ENCODE measurements at places on chromosomes 3 and 15.

DNA sequence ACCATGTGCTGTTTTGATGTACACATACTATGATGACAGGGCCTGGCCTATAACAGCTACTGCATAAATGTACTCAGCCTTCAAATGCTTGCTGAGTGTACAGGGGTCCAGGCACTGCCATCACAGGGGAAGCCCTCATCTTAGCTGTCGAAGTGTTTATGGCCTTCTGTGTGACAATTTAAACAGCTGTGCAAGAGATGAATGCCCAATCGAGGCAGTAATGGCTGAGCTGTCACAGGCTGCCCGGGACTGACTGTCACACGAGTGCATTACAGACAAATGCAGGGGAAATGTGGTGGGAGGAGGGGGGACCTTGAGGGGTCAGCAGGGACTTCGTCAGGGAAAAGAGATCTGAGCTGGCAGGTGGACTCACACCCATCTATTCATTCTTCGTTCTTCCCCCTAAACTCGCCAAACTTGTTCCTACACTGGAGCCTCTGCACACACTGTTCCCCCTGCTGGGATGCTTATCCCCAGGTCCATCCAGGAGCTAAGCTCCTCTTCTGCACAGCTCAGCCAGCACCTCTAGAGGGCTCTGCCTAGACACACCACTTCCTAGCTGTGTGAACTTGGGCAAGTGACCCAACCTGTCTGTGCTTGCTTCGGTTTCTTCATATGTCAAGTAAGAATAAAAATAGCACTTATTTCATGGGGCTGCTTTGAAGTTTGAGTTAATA is 156.2 kb upstream of the IQSEC1 start:
- no peak for DNase-seq

DNA sequence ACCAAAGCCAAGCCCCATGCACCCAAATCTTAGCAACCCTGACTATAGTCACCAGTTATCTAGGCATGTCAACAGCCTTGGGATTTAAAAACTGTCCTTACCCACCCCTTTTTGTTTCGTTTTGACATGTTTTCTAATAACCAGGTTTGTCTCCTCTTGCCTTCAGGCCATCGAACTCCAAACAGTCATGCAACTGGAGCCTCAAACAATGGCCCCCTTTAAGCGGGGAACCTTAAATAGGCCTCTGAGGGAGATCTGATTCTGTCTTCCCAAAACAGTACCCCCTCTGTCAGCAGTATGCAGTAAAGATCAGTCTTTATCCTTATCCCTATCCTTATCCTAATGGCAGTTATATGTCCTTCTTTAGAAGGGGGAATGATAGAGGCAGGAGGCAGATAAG is 105.7 kb downstream of the DPH6 start:
- no peak for DNase-seq

- DNase-seq = no peak
These were observed 106.0 kb downstream of the TNIK start for GRCh38 chr3:171354049-171354705.

DNA sequence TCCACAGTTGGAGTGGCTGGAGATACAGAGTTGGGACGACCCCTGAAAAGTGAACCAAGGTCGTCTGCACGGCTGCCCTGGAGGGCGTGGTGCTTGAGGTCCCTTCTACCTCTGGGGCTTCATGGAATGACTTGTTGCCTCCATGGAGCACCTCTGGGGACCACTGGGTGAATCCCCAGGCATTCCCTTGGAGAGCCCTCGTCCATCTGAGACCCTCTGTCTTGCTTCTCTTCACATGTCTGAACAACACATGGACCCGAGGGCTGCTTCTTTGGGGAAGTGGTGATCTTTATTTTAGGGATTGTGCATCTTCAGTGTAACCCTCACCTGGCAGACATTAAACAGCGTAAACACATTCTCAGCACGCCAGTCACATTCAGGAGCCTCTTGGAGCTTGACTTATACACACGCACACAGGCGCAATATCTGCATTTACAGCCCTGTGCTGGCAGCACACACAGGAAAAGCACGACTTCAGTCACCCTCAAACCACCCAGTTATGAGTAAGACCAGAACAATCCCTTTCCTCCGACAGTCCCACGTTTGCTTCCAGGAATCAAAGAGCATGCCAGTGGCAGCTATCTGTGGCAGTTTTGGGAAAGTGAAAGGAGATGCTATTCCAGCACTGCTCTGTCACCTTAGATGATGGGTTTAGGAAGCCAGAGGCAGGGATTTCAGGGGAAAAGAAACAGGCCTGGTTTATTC is 12.6 kb downstream of the FAM107A start:
- DNase-seq = peak; percentile 82

GRCh38 chr3:183244219-183244618 is 8.8 kb upstream of the B3GNT5 start:
- no peak for DNase-seq

GRCh38 chr3:66525771-66526170 is 24.9 kb upstream of the LRIG1 start:
- DNase-seq = no peak

DNA sequence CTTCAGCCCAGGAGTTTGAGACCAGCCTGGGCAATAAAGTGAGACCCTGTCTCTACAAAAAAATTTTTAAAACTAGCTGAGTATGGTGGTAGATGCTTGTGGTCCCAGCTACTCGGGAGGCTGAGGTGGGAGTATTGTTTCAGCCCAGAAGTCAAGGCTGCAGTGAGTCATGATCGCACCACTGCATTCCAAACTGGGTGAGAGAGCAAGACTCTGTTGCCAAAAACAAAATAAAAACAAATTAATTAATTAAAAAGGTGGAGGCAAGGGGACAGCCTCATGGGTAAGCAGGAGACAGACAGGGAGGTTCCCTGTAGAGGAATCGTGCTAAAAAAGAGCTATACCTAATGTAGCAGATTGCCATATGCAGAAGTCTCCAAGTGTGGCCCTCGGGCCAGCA is 12.6 kb downstream of the HAPLN3 start:
- peak; percentile 39 for DNase-seq

DNA sequence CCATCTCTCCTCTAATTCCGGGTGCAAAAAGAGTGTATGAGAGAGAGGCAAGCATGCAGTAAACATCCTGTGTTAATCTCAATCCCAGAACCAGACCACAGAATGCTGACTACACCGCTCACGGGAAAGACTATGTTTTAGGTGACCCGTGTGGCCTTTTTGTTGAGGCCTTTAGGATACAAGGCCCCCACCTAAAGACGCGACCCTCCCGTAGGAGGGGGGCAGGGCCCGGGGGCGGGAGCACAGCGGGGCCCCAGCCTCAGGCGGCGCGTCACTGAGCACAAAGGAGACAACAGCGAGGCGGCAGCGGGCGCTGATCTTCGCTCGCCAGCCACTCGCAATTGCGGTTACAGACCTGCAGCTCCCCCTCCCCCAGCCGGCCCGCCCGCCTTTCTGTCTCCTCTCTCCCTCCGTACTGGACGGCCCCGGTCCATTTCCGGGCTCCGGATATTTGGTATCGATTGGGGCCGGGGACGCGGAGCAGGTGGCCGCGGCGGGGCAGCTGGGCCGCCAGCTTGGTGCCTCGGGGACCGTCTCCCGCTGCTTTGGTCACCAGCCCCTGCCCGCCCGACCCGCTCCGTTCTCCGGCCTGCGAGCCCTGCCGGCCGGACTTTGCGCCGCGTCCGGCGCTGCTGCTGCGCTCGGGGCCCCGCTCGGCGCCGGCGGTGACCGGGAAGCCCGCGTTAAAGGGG is at the start of gene CCDC50:
CCDC50 (plus strand) TSS at position 433 of the 692 bp plus-strand sequence. CDS start 281 bp downstream, outside the sequence.
- DNase-seq = peak; percentile 75

GRCh38 chr15:94164202-94164807 is 67.1 kb upstream of the MCTP2 start:
- DNase-seq = peak; percentile 70

- DNase-seq = peak; percentile 67
These were observed 25.1 kb upstream of the HERC1 start for GRCh38 chr15:63858881-63859280.

DNA sequence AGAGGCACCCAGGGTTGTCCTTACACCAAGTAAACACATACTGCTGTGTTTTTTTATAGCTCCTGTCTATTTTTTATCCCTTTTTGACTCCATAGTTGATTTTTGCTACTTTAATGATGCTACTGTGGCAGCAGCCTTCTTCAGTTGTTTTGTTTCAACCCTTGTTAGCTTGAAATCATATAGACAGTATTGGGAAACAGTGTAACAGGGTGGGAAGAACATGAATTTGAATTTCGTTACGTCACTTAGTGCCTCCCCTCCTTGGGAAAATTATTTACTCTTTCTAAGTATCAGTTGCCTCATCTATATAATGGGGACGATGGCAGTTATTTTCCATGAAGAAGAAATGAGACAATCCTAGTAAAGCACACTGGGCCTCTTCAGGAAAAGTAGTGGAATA is 409.8 kb upstream of the TPRG1 start:
- no peak for DNase-seq

GRCh38 chr15:59335207-59335786 is 37.4 kb downstream of the MYO1E start:
- peak; percentile 62 for DNase-seq

- DNase-seq = peak; percentile 18
These were observed 303.9 kb upstream of the TBC1D5 start for GRCh38 chr3:18046131-18046915.

- DNase-seq = peak; percentile 34
These were observed 1.2 kb upstream of the MME start for GRCh38 chr3:155078711-155079467.

- DNase-seq = no peak
These were observed 14.6 kb upstream of the FAM107A start for GRCh38 chr3:58591517-58592510.
